A172 (cell line): ENCODE measurements at places on chromosomes 5 and 9. TPM values are rescaled to one million over a fixed set of nuclear protein-coding genes. Genes with fewer than 3 reads are reported as not detected.

The NUTM2G gene
- not detected in 2 replicates for total RNA-seq

The PCDHGB1 gene
- 1.2 and 2.0 TPM in 2 replicates for total RNA-seq

The PCDHB13 gene
- total RNA-seq = 1.1 TPM in 2 replicates

The CA9 gene
- not detected in 2 replicates for total RNA-seq

The UBAP2 gene
- total RNA-seq = 11.6 and 14.7 TPM in 2 replicates

The SERF1B gene
- 29.3 and 29.5 TPM in 2 replicates for total RNA-seq

The CEL gene
- total RNA-seq = 0.77 and 1.0 TPM in 2 replicates

The C9orf50 gene
- total RNA-seq = not detected in 2 replicates

The UBE2QL1 gene
- total RNA-seq = 0.65 and 1.9 TPM in 2 replicates

The GABRG2 gene
- total RNA-seq = 0.79 and 3.4 TPM in 2 replicates

The IGFBPL1 gene
- total RNA-seq = 0.14 TPM in 1 of 2 replicates, not detected in the other

The MOB3B gene
- 0.02 TPM in 1 of 2 replicates, not detected in the other for total RNA-seq

The F12 gene
- 5.6 and 11.3 TPM in 2 replicates for total RNA-seq

The C5orf34 gene
- 13.0 and 18.8 TPM in 2 replicates for total RNA-seq

The LRRC19 gene
- not detected in 2 replicates for total RNA-seq

The TLR4 gene
- 11.6 and 18.5 TPM in 2 replicates for total RNA-seq

The TSSK1B gene
- total RNA-seq = not detected in 2 replicates

The CDKN2B gene
- not detected in 2 replicates for total RNA-seq

The RGS7BP gene
- total RNA-seq = not detected in 2 replicates

The SOHLH1 gene
- total RNA-seq = not detected in 2 replicates

The TRPM3 gene
- total RNA-seq = 0.09 and 0.57 TPM in 2 replicates

The WNT8A gene
- not detected in 2 replicates for total RNA-seq

The CD274 gene
- total RNA-seq = 1.4 and 2.2 TPM in 2 replicates

The NUDT12 gene
- 18.5 and 27.8 TPM in 2 replicates for total RNA-seq

The MEIKIN gene
- not detected in 2 replicates for total RNA-seq

The CCL27 gene
- total RNA-seq = 2.2 TPM in 1 of 2 replicates, not detected in the other

The TRIP13 gene
- total RNA-seq = 92.9 and 108 TPM in 2 replicates

The DRD1 gene
- total RNA-seq = not detected in 2 replicates

The ANGPTL2 gene
- 0.17 and 0.43 TPM in 2 replicates for total RNA-seq

The EIF4EBP3 gene
- not detected in 2 replicates for total RNA-seq

The ZNF608 gene
- total RNA-seq = 1.8 and 2.1 TPM in 2 replicates

The RNF183 gene
- total RNA-seq = not detected in 2 replicates

The SLC36A3 gene
- total RNA-seq = not detected in 2 replicates

The RASEF gene
- total RNA-seq = 3.0 and 4.0 TPM in 2 replicates

The PAPPA gene
- 0.02 TPM in 1 of 2 replicates, not detected in the other for total RNA-seq

The SH2D3C gene
- total RNA-seq = 1.7 and 2.1 TPM in 2 replicates

The TRIM52 gene
- total RNA-seq = 8.5 and 13.2 TPM in 2 replicates

The CREBRF gene
- 7.1 and 9.6 TPM in 2 replicates for total RNA-seq

The MYMK gene
- total RNA-seq = not detected in 2 replicates

The SGCD gene
- total RNA-seq = 3.5 and 8.5 TPM in 2 replicates

The ALDOB gene
- total RNA-seq = not detected in 2 replicates

The CDC20B gene
- total RNA-seq = 0.07 TPM in 1 of 2 replicates, not detected in the other

The CCNI2 gene
- total RNA-seq = not detected in 2 replicates

The ADRB2 gene
- 0.17 and 0.45 TPM in 2 replicates for total RNA-seq

The CDH9 gene
- total RNA-seq = 0.22 TPM in 1 of 2 replicates, not detected in the other

The RMRP gene
- 1,768 and 6,657 TPM in 2 replicates for total RNA-seq
